ENCODE measurements at places on chromosomes 5 and 9.

GRCh38 chr5:149837680-149838269 lies 106.8 kb downstream of the PDE6A start:
- no peak overlapping the region for H3K4me3 ChIP-seq
- H3K4me1 ChIP-seq = no peaks in the 10 kb centered on the region

GRCh38 chr5:176812269-176813259 lies 2.2 kb downstream of the UNC5A start:
- no peak overlapping the region for H3K27ac ChIP-seq
- peaks cover 100% of the 10 kb centered on the region for H3K27me3 ChIP-seq
- DNase-seq = no peak

GRCh38 chr9:87381746-87382145 lies 115.9 kb upstream of the DAPK1 start:
- no peak for DNase-seq
- no peaks in the 10 kb centered on the region for H3K27me3 ChIP-seq
- no peaks in the 10 kb centered on the region for H3K36me3 ChIP-seq

- H3K4me3 ChIP-seq = no peak overlapping the region
- no peaks in the 10 kb centered on the region for H3K27me3 ChIP-seq
- no peaks in the 10 kb centered on the region for H3K36me3 ChIP-seq
- no peak for DNase-seq
- H3K4me1 ChIP-seq = peaks cover 10% of the 10 kb centered on the region
Measured at GRCh38 chr9:88732128-88732527, 197.2 kb downstream of the NXNL2 start.

- no peaks in the 10 kb centered on the region for H3K36me3 ChIP-seq
- no peak for DNase-seq
- H3K4me3 ChIP-seq = no peak overlapping the region
- H3K4me1 ChIP-seq = no peaks in the 10 kb centered on the region
Measured at GRCh38 chr5:67426961-67427849, 230.6 kb upstream of the CD180 start.

Data from suprapubic skin (tissue), 4 donors.